Cerebellum (tissue), 4 donors: ENCODE measurements at places on chromosomes 5 and 9. TPM values are rescaled to one million over a fixed set of nuclear protein-coding genes. Genes with fewer than 3 reads are reported as not detected.
A peak's percentile ranks its signal among the peaks of the same experiment; 100 is the strongest.

- DNase-seq = no peak
Measured at GRCh38 chr5:11646141-11646540, 258.1 kb downstream of the CTNND2 start.

- DNase-seq = no peak
Measured at GRCh38 chr9:125461636-125462190, 200.1 kb downstream of the GAPVD1 start.

- DNase-seq = no peak
Measured at GRCh38 chr5:148482196-148482595, 98.4 kb downstream of the FBXO38 start.

The ENHO gene
- total RNA-seq = 27.1 TPM

DNA sequence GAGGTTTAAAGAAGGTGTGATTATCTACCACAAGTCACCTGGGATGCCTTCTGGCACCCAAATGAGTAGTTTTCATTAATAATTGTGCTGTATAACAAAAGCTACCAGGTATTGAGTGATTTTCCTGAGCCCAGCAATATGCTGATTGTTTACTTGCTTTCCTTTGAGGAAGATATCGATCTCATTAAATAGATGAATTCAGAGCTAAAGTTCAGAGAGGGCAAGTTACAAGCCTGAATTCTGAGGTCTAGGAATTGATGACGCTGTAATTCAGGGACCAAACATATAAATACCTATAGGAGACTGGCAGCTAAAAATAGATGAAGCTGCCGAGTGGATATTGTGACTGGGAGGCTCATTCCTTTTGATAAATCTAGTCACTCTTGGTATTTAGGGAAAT is 1.1 kb downstream of the ERCC6L2 start:
- DNase-seq = no peak

The SPINK6 gene
- total RNA-seq = not detected

DNA sequence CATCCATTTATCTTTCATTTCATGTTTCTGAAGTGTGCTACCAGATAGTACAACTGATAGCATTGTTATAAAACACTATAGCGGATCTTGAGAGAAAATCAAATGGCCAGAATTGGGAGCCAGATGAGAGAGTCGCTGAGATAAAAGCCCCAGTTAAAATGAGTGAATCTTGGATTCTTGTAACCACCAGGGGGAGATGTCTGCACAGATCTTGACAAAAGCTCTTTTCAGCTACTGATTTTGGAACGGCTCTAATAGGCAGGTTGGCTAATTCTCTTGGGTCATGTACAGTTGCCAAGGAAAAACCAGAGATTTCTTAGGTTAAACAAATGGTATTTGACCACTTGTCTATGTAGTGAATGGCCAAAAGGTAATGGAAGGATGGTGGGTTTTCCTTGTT is 21.7 kb downstream of the F2RL2 start:
- DNase-seq = peak; percentile 8

GRCh38 chr5:151064916-151065499 is 15.8 kb downstream of the TNIP1 start:
- DNase-seq = no peak

DNA sequence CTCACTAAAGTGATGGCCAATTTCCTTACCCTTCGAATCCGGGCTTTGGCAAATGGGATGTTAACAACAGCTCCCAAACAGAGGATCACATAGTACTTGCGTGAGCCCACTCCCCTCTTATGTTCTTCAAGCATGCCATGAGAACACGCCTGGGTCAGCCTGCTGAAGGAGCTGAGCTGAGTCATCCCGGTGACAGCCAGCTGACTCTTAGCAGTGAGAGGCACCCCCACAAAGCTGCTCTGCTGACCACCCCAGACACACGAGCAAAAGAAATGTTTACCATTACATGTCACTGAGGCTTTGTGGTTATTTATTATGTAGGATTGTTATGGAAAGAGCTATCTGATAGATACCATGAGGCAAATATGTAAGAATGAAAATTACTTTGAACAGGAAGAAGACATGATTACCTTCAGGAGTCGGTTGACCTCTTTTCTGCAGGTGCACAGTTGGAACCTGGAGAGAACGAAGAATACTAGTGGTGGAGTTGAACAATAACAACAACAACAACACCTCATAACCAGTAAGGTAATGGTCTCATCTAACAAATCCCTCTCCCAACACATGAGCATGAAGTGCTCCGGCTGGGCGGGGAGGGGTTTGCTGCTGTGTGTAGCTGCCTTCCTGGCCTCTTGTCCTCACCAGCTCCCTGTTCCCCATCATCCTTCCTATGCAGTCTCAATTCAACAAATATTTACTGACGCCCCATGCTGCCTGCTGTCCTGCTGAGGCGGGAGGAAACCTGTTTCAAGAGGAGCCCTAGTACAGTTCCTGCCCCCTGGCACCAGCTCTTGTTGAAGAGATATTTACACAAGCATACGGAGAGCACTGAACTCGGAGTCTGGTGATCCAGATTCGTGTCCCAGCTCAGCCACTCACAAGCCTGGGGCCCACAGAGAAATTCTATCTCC is 69.4 kb upstream of the LHFPL2 start:
- DNase-seq = no peak

The ZBTB34 gene
- 30.0 TPM for total RNA-seq

- DNase-seq = no peak
Measured at GRCh38 chr5:74372051-74372450, 268.5 kb downstream of the ENC1 start.

The GAS1 gene
- 19.6 TPM for total RNA-seq

- DNase-seq = no peak
Measured at GRCh38 chr5:108372369-108372768, 9.5 kb downstream of the FBXL17 start.

GRCh38 chr5:112434641-112435040 is 15.6 kb upstream of the EPB41L4A start:
- no peak for DNase-seq

DNA sequence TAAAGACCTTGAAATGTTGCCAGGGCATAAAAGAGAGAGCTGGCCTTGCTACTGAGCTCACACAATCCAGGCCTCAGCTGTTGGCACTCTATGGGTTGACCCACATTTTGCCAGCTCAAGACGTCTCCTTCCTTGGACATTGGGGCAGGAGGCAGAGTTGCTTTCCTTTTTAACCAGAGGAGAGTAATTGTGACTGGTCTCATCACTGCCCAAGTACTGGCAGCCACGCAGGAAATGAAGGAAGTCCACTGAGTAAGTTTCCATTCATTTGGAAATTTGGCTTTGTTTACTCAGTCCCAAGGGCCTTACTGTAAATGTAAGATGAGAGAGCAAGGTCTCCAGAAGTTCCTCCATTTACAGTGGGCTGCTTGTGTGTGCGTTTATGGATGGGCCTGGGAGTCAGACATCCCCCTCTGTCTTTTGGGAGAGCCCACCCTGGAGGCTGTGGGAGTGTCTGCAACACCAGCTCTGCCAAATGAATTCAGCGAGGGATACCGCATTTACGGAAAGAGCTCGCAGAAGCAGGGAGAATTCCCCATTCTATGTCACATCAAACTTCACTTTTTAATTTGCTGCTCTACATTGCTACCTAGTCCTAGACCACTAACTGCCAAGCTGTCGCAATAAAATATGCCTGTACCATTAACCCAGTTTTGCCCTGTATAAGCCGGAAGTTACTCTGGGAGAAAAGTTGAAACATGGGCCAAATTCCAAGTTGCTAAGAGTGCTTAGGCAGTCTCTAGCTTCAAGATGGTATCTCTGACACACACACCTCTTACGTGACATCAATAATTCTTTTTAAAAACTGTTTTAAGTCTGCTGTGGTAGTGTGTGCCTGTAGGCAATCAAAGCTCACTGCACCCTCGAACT is 24.5 kb upstream of the PDZD2 start:
- DNase-seq = no peak

The SPACA9 gene
- total RNA-seq = 3.1 TPM

The LMX1B gene
- 0.64 TPM for total RNA-seq

DNA sequence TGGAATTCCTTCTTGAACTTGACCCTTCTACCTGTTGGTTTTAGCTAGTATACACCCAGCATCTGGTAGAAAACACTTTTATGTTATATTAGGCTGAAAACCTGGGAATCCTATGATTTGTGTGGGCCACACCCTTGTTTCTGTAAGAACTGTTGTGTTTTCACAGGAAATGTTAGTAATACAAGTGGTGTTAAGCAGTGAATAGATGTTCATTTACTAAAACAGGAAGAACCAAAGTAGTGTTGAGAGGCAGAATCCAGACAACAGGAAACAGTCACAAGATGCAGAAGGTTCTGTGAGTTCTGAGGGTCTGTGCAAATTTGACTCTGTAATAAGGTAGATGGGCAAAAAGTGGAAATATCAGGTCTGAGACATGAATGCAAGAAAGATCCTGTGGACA is 73.0 kb upstream of the RAI14 start:
- no peak for DNase-seq

GRCh38 chr9:104604801-104605200 is 626 bp downstream of the OR13C2 start:
- DNase-seq = no peak

GRCh38 chr9:115540091-115540490 is 422.1 kb upstream of the TNC start:
- no peak for DNase-seq

The SARDH gene
- total RNA-seq = 4.2 TPM

The EGFL7 gene
- total RNA-seq = 11.6 TPM

The PCDHB14 gene
- total RNA-seq = 16.3 TPM

- no peak for DNase-seq
Measured at GRCh38 chr9:126452106-126452505, 125.5 kb downstream of the MVB12B start.
